ENCODE measurements at places on chromosomes 13 and 19.

- DNase-seq = no peak
These were observed 4.1 kb upstream of the IGSF23 start for GRCh38 chr19:44609219-44609618.

DNA sequence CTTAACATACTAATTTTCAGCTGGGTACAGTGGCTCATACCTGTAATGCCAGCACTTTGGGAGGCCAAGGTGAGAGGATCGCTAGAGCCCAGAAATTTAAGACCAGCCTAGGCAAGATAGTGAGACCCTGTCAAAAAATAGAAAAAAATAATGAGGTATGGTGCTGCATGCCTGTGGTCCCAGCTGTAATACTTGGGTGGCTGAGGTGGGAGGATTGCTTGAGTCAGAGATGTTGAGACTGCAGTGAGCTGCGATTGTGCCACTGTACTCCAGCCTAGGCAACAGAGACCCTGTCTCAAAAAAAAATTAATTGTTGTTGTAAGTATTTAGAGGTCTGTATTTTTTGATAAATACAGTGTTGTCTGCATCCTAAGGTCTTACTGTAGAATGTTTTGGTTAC, 66.8 kb downstream of the FNDC3A start:
- DNase-seq = no peak

DNA sequence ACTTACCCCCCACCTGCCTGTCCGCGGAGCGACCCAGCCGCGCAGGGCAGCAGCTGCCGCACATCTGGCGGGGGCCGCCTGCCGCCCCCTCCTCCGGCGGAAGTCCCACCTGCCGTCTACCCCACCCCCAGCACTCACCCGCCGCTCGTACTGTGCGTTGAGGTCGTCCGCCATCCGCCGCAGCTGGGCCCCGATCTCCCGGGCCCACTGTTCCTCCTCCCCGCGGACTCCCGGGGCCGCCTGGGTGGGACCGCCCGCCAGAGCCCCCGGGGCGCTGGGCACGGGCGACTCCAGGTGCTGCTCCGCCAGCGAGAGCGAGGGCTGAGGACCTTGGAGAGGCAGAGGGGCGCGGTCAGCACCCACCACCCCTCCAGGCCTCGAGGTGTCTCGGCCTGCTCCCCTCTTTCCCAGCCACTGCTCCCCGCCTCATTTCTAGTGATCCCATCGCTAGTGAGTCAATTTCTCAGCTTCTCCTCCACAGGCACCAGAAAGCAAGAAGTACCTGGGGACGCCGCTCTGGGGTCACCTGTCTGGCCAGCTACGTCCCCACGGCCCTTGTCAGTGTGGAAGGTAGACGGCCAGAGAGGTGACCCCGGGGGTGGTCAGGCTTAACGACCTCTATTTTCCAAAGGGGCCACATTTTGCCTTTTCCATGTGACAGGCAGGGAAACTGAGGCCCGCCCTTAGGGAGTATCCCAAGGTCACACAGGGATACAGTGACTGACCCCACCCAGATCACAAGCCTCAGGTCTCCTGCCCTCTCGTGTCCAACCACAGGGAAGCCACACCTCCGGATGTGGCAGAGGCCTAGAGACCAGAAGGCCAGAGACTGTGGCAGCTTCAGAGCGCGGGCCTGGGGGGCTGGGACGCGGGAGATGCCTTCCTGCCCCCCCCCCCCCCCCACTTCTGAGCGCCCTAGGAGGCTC, 4.3 kb downstream of the BBC3 start:
- DNase-seq = no peak

- no peak for DNase-seq
These were observed 8.8 kb downstream of the POU4F1 start for GRCh38 chr13:78594456-78594975.

DNA sequence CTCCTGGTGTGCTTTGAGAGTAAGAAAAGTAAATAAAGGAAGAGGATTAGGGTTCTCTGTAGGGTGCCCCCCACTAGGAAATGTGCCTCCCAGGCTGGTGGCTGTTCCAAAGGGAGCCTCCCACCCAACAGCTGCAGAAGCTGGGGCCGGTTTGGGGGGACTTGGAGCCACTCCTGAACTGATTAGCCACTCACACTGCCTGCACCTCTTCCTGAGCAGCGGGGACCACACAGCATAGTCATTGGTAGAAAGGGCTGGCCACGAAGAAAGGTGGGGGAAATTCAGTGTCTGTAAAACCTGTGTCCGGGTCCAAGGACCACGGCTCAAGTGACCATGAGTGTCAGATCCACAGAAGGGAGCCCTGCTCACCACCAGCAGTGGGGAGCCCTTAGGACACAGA, 55.6 kb downstream of the SPACA7 start:
- no peak for DNase-seq

DNA sequence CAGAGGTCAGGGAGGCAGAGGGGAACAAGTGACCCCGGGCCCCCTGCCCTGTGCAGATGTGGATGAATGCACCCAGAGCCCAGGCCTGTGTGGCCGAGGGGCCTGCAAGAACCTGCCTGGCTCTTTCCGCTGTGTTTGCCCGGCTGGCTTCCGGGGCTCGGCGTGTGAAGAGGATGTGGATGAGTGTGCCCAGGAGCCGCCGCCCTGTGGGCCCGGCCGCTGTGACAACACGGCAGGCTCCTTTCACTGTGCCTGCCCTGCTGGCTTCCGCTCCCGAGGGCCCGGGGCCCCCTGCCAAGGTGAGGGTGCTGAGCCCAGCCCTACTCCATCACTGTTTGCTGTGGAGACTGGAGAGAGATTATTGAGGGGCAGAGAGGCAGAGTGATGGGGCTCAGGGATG, 9.9 kb downstream of the LTBP4 start:
- DNase-seq = no peak

- DNase-seq = no peak
These were observed 39.3 kb upstream of the KL start for GRCh38 chr13:32976912-32977311.

DNA sequence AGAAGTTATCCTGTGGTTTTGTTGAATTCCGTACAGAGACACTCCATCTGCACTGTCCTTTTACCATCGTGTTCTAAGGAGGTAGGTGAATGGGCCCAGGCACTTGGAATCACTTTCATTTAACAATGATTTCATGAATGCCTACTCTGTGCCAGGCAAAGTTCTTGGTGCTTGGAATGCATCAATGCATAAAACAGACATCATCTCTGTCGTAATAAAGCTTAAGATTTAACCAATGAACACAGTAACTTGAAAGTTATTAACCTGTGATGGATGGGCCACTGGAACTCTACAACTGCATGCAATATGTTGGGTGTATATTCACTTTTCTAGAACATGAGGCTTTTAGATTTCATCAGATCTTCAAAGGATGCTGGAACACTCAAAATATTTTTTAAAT, 14.1 kb upstream of the STARD13 start:
- no peak for DNase-seq

DNA sequence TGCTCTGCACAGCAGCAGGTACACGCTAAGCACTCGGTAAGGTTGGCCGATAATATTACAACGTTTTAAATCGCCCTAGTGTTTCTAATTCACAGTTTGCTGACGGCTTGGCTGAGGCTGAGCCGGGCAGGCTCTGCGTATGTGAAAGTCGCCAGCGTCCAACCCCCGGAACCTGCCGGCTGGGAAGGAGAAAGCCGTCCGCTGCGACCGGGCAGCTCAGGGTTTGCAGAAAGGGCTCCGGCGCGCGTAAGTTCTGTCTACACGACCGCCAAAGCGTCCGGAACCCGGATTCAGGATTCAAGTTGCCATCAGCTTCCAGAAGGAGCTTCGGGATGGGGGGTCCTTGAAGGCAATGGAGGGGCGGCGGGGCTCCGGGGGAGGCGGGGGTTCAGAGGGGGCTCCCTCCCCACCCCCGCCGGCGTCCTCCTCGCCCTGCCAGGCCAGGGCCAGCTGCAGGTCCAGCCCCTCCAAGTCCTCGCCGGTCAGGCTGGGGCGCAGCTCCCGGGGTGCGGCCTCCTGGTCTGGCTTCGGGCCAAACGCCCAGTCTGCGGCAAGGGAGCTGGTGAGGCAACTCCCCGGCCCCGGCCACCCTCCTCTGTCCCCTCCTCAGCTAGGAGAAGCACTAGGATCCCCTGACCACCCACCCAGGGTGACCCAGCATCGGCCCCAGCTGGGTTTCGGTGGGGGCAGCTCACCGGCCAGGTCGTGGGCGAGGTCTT, 575 bp downstream of the SMIM44 start:
- DNase-seq = no peak

- no peak for DNase-seq
These were observed 5.0 kb upstream of the PDS5B start for GRCh38 chr13:32581177-32581786.

DNA sequence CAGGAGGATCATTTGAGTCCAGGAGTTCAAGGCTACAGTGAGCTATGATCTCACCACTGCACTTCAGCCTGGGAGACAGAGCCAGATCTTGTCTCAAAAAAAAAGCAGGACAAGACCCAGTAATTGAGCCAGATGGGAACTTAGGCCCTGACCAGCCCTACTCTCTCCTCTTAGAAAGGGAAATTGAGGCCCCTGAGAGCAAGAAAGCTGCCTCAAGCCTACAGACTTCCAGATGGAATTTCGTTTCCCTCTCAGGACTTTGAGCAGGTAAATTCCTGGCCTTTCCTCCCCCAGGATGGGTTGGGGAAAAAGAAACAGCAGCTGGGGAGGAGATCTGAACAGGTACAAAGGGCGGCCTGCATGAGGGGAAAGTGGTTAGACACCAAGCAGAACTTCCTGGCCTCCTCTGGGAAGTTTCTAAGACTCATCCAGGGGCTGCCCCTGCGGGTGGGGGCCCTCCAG, 3.6 kb upstream of the BCL3 start:
- DNase-seq = no peak

DNA sequence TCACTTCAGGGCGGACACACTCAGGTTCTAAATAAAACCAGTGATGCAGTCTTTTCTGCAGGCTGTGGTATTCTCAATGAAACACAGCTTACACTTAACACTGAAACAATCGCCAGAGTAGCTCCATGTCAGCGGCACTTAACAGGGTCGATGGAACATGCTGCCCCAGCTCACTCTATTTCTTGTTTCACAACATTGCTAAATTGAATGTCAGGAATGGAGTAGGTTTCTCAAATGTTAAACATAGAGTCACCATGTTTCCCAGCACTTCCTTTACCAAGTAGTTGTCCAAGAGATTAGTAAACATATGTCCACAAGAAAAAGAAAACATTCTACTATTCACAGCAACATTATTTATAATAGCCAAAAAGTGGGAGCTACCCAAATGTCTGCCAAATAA, 306.9 kb downstream of the SLITRK6 start:
- no peak for DNase-seq

DNA sequence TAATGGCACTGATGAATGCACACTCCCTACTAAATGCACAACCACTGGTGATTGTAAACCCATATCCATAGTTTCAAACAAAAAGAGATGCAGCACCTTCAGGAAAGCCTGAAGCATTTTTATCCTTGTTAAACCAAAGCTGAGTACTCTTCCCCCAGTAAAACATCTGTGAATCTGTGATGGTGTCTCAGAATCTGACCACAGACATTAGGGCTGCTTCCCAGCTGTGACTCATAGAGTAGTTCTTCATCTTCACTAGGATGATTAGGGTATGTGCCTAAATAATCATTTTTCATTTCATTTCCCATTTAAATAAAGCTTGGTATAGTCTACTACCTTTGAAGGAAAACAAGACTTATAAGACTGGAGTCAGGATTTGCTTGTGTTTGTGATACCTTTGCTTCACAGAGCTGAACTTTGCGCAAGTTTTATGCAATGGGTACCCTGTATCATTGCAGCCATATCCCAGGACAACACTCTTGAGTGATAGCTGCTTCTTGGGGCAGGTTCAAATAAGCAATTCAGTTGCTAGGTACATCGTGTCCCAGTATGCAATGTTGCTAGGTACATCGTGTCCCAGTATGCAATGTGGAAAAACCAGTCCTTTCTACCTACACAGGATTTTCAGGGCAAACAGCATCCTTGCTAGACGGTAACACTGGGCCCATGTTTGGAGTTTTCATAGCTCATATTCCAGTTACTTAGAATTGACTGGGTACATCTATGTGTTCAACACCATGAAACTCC, 277.1 kb downstream of the IRS2 start:
- DNase-seq = no peak

DNA sequence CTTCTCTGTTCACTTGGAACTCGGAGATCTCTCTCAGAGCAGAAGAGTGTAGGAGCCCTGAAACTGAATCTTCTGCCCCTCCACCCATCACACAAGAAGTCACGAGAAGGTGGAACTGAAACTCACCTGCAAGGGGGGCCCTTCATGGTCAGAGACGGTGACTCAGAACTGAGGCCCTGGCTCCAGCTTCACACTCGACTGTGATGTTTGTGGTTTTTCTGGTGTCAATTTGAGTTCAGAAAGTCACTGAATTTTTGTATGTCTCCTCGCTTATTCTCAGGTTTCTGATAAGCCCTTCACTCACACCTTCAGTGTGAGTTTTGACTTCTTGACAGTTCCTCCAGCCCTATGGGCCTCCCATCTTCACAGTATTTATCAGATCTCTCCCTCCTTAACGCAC, 23.1 kb downstream of the SIGLEC5 start:
- no peak for DNase-seq

- DNase-seq = no peak
These were observed 19.4 kb downstream of the CCL25 start for GRCh38 chr19:8071912-8072311.

DNA sequence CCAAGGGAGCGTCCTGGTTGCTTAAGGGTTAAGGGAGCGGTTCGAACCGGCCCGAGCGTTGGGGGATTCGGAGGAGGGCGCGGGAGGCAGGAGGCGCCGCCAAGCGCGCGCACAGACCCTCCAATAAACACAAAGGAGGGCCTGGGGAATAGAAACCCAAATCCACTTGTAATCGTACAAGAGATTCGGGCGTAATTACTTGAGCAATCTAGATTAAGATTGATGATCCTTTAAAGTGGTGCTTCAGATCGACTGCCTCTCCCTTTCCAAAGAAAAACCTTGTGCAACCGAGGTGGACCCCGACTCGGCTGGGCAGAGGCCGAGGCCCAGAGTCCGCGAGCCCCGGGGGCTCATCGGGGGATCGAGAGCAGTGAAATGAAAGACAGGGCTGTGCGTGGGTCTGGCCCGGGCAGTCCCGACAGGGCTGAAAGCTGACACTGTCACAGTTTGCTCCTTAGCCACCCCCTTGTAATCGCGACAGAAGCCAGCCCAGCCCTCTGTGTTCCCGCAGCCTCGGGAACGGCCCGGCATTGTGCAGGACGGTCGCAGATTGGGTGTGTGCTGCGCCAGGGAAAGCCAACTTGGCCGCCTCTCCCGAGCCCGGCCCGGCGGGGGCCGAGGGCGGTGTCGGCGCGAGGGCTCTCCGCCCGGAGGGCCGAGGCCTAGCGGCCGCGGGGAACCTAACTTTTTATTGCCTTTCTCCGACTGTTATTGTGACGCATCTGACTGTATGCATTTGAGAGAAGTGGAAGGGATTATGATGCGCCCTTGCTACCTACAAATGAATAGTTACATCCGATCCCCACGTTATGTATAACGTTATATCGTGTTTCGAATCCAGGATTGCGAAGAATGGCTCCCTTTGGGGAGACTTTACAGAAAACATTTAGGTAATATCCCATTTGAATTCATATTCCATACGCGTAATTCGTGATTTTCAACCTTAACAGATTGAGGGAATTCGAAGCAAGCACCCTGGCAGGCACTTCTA, 5.5 kb downstream of the MAB21L1 start:
- DNase-seq = no peak

DNA sequence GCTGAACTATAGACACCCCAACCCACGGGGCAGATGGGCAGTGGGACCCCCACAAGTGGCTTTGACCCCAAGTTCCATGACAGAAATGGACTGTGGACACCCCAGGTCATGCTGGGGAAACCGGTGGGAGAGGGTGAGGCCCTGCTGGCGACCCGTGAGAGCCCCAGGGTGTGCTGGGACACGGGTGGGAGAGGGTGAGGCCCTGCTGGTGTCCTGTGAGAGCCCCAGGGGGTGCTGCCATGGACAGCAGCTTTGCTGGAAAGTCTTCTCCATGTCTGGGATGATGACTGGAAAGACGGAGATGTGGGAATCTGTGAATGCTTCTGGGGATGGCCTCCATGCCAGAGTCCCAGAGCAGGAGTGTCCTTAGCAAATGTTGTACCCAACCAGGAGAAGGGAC, 148.4 kb downstream of the URI1 start:
- DNase-seq = no peak

Data from stimulated activated CD8-positive, alpha-beta memory T cell treated with anti-CD3 and anti-CD28 coated beads, Interleukin-4, amount 100 ng/mL, for 1 hour (primary cell).